Small intestine (tissue), 16 donors: ENCODE measurements at places on chromosomes 2 and 18.

- no peak for DNase-seq
Measured at GRCh38 chr2:81171447-81171846, 866.9 kb upstream of the LRRTM1 start.

DNA sequence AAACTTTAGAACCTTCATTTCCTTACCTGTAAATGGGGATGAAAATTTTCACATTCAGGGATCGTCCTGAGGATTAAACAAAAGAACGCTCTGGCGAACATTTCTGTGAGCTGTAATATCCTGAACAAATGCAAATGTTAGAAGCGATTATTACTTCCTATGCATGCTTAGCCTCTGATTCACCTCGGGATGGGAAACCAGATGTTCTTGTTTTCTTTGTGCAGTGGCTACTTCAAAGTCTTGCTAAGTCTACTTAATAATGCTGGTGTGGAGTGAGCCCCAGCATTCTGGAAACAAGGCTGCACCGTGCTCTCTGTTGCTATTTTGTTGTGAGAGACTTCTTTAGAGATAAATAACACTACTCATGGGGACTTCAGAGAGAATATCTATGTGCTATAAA lies 119.1 kb upstream of the PELI1 start:
- DNase-seq, result peak; percentile 24

GRCh38 chr2:212135739-212136138 lies 402.9 kb downstream of the ERBB4 start:
- peak; percentile 6 for DNase-seq

GRCh38 chr2:103959174-103960128 lies 894.5 kb upstream of the POU3F3 start:
- peak; percentile 31 for DNase-seq

- DNase-seq, result no peak
Measured at GRCh38 chr18:46399303-46399702, 257.7 kb downstream of the LOXHD1 start.

GRCh38 chr2:178191004-178191508 lies 3.3 kb upstream of the OSBPL6 start:
- DNase-seq, result no peak

- no peak for DNase-seq
Measured at GRCh38 chr2:56483081-56483480, 299.3 kb downstream of the CCDC85A start.

- peak; percentile 20 for DNase-seq
Measured at GRCh38 chr2:85019121-85019520, 48.2 kb downstream of the KCMF1 start.

- DNase-seq, result no peak
Measured at GRCh38 chr18:9539283-9539682, 64.0 kb downstream of the RALBP1 start.

GRCh38 chr18:79381811-79382311 lies 13.9 kb upstream of the NFATC1 start:
- no peak for DNase-seq

GRCh38 chr18:48663931-48664847 lies 125.4 kb downstream of the CTIF start:
- DNase-seq, result peak; percentile 69

DNA sequence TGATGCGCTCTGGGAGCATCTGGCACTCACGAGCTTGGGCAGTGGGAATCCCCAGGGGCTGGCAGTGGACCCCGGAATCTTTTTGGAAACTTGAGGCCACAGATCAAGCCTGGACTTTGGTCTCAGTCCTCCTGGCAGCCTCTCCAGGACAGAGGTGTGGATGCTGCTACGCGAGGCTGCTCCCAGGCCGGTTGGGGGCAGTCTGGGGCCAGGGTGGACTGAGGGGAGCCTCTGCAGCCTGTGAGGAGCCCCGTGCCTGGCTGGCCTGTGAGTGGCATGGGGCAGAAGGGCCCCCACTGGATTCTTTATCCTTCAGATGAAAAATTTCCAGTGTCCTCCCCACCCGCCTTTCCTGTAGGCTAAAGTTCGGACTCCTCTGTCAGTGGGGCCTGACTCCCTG lies 12.7 kb upstream of the DES start:
- no peak for DNase-seq

- DNase-seq, result no peak
Measured at GRCh38 chr2:64838817-64839216, 150.4 kb upstream of the SLC1A4 start.

DNA sequence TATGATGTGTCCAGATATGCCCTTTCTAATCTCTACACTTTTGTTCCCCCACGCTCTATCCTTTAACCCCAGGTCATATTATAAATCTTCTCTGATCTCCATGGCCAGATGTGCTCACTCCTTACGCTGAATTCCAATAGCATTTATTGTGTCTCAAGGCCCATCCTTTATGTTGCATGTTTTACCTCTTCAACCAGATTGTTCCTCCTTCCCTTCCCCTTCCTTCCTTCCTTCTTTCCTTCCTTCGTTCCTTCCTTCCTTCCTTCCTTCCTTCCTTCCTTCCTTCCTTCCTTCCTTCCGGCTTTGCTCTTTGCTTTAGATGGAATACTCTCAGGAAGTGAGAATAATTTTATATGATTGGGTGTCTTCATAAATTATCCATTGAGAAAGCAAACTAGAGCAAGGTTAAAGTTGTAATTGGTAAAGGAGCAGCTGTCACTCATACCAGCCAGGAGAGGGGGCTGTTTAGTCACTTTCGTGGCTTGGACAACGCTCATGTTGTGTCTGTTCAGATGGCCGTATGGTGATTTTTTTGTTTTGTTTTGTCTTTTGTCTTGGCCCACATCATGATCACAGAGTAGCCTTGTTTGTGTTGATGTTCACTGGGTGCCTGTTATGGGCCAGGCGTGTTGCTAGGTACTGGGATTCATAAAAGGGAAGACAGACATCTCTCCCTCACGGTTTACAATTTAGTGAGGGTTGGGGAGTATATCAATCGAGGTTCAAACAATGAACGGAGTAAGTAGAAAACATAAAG lies 68.0 kb downstream of the DAW1 start:
- peak; percentile 42 for DNase-seq

DNA sequence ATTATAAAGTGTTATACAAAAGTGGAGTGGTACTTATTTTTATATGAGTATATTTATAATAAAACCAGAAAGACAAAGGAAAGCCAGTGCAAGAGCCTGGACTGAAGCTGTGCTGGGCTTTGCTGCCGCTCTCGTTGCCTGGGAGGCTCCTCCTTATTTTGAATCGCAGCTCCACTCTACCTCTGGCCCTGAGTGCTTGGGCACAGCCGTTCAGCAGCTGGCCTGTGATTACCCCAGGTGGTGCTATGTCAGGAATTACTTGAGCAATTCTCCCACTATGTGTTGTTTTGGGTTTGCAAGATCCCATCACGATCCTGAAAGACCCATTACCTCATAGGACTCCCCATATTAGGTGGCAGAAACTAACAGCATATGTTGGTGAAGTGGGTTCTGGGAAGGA lies 53.0 kb upstream of the LCLAT1 start:
- no peak for DNase-seq

DNA sequence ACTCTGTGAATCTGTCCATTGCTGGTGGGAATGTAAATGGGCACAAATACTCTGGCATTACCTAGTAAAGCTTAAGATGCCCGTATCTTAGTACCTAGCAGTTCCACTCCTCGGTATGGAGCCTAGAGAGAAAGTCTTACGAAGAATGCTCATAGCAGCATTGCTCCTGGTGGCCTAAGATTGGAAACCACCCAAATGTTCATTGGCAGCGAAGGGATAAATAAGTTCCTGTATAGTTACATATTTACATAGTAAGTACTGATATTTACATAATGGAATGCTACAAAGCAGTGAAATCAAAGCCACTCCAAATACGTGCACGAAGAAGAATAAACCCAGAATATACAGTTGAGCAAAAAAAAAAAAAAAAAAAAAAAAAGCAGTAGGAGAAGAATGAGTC lies 46.7 kb upstream of the PDIA6 start:
- DNase-seq, result no peak

- DNase-seq, result no peak
Measured at GRCh38 chr2:234607691-234608090, 110.8 kb upstream of the ARL4C start.

DNA sequence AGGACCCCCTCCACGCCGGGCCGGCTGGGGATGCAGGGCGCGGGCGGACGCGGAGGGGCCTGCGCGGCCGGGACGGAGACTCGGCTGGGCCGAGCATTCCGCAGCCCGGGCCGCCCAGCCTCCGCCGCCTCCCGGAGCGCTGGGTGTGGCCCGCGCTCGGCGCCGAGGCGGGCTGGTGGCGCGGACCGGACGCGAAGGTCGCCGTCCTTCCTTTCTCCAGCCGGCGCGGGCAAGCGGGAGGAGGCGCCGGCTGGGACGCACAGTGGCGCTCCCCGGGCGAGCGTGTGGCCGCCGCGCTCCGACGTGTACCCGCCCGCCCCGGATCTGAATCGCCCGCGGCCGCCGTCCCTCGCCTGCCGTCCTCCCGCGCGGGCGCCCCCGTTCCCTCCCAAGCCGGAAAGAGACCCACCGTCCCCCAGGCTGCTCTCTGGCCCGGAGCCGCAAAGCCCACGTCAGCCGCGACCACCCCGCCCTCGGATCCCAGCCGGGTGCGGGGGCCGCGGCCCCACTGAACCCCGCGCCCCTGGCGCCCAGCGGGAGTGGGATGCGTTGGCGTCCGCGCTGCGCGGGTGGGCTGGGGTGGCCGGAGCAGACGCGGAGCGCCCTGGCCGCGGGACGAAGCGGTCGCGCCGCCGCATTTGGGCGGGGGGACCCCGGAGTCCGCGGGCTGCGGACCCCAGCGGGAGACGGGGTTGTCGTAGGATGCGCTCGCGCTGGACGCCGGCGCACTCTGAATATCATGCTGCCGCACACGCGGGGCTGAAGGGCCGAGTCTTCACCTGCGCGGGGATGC lies 634 bp downstream of the SPATS2L start:
- DNase-seq, result peak; percentile 83

DNA sequence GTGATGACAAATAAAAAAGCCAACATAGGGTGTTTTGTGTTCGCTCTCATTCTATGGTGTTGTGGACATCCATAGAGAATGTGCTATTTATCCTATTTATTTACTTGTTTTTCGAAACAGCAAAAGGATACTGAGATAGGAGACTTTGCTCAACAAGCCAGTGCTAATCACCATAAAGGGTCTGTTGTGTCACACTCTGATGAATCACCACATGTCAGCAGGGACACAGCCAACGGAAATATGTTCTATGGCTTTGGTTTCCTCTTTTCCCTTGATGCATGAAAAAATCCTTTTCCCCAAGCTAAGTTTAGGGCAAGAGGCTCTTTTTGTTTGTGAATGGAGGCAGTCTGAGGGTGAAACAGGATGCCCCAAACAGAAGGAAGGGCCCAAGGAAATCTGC lies 154.3 kb downstream of the RNF152 start:
- DNase-seq, result peak; percentile 65

- peak; percentile 54 for DNase-seq
Measured at GRCh38 chr2:42050010-42050702, 2.3 kb downstream of the PKDCC start.

- no peak for DNase-seq
Measured at GRCh38 chr2:71069376-71069775, 928 bp downstream of the NAGK start.

DNA sequence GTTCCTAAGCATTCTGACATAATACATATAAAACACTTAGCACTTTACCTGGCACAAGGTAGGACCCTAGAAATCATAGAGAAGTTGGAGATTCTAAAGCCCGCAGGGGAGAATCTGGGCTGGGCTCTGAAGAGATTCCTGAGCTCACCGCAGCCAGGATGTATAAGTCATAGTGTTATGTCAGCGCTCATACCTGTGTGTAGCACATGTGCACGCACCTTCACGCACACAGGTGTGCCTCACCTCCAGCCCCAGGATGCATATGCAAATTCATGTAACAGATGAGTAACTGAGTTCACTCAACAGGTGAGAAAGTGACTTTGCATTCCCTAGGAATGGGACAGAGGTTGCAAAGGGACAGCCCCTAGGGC lies 7.9 kb upstream of the SDC1 start:
- DNase-seq, result no peak

- DNase-seq, result no peak
Measured at GRCh38 chr2:156704617-156705016, 268.4 kb downstream of the GPD2 start.

GRCh38 chr2:19086231-19086651 lies 272.2 kb downstream of the OSR1 start:
- DNase-seq, result no peak

DNA sequence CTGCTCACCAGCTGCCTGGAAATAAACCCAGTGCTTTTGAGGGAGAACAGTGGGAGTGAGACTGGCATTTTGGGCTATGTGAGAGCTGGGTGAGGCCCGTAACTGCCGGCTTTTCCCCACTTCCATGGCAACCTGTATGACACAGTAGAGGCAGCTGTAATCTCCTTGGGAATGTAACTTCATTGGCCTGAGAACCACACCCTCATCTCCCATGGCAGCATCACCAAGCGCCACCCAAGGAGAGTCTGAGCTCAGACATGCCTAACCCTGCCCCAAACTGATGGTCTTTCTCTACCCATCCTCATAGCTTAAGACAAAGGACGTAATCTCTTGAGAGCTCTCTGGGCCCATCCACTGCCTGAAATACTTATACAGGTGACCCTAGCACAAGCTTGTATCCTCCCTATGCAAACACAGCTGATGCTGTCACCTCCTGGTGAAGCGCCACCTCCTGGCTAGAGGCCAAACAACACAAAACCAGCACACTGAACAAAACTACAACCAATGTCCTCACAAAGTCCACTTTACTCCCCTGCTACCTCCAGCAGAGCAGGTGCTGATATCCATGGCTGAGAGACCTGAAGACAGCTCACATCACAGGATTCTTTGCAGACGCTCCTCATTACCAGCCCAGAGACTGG lies 763.4 kb upstream of the NRXN1 start:
- no peak for DNase-seq

GRCh38 chr2:79717364-79718007 lies 204.6 kb downstream of the CTNNA2 start:
- no peak for DNase-seq

- DNase-seq, result no peak
Measured at GRCh38 chr2:24332791-24333540, 27.4 kb downstream of the ITSN2 start.

DNA sequence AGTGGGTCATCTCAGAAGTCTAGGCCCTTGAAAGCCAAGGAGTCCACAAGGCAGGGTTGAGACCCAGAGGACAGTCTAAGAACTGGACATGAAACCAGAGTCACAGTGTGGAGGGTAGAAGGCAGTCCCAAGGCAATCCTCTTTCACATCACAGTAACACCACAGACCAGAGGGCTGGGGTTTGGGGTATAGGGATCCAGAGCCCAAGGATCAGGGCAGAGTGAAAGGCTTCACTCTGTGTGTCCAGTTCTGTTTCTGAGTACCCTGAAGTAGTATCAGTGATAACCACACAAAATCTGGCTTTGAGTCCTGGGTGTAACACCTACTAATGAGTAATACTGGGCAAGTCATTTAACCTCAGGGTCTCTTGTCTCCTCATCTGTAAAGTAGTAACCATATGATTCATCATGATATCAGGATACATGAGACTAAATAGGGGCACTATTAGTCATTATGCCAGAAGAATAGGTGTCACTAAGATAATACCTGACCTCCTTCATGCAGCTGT lies 91.0 kb downstream of the ICA1L start:
- DNase-seq, result no peak

DNA sequence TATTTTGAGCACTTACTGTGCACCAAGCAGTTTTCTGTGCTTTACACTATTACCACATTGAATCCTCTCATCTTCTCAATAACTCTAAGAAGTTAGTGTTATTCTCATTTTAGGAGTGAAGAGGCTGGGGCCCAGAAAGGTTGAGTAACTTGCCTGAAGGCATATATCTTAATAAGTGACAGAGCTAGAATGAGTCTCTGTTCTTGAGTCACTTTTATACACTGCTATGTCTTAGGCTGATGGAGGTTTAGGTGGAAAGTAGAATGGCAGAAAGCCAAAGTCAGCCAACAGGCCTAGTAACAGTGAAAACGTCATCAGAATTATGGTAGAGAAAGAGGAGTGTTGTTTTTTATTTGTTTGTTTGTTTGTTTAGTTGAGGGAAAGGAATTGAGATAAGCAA lies 27.9 kb upstream of the RPE start:
- no peak for DNase-seq
